WERI-Rb-1 (cell line): ENCODE measurements at places on chromosomes 2 and 18.

- no peak for DNase-seq
Measured at GRCh38 chr2:109530712-109531111, 83.1 kb downstream of the SEPTIN10 start.

- DNase-seq: no peak
Measured at GRCh38 chr18:70452501-70452900, 163.7 kb downstream of the SOCS6 start.

DNA sequence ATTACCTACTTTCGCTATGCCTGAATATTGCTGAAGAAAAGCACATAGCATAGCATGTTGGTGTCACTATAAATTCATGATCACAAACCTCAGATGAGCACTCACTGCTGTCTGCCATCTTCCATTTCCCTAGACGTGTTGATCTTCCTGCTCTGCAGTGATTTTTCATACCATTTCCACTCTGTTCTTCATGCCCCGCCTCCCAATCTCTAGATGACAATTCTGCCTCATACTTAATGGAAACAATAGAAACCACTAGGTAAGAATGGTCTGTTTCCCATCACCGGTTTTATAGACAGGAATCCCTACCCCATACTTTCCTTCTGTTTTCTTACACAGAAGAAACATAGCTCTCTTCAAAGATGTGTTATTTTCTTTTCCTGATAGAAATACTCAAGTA lies 63.8 kb downstream of the PIK3C3 start:
- DNase-seq: no peak

DNA sequence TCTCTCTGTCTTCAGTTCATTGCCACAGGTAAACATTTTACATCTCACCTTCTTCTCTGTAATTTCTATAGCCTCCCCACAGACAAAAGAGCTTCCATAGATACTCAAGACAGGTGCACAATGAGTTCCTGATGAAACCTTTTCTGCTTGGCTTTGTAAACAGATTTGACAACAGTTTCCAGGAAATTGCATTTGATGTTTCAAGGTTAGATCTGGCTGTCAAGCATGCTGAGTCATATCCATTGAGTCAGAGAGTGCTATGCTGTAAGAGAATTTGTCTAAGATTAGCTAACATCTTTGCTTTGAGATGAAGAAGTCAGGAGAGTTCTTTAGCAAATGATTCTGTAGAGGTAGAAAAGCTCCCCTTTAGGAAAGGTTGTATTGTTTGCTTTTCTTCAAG lies 40.6 kb upstream of the MAP2 start:
- DNase-seq: no peak

GRCh38 chr18:62729487-62730386 lies 14.4 kb downstream of the PHLPP1 start:
- no peak for DNase-seq

DNA sequence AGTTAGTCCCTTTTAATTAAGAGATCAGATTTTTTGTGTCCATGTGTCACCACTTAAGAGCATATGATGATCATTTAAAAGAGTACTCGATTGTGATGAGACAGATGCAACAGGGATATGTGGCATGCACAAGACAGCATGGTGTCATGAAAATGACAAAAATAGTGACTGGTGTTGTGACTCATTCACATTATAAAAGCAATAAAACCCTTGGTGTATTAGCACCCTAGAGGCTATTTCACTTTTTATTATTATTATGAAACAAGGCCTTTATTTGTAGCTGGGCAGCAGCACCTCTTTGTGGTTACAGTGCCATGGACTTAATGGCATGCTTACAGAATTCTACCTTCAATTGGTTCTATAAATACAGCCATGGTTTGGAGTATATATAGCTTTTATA lies 1296.0 kb upstream of the ZEB2 start:
- no peak for DNase-seq

- no peak for DNase-seq
Measured at GRCh38 chr2:10282611-10283105, 20.0 kb upstream of the HPCAL1 start.

DNA sequence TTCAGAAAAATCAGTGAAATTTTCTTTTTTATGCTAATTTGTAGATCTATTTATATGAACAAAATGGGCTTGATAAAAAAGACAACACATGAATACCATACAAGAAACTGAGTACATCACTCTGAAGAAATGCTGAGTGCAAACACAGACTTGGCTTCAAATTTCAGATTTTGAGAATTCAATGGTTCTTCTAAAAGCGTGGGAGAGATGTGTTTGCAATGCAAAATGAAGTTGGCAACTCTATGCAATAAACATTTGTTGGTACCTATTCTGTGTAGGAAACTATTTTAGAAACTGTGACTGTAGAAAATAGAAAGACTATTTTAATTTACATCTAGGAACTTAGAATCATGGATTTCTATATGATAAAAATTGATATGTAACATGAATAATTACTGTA lies 1834.1 kb upstream of the CELF4 start:
- no peak for DNase-seq

GRCh38 chr2:105862843-105863242 lies 118.1 kb downstream of the NCK2 start:
- no peak for DNase-seq

GRCh38 chr2:211836409-211836808 lies 702.2 kb downstream of the ERBB4 start:
- no peak for DNase-seq
